ENCODE measurements at places on chromosomes 5 and 9.

GRCh38 chr5:72237879-72238278 is 82.2 kb downstream of the MRPS27 start:
- no peak for DNase-seq

GRCh38 chr9:128148509-128149000 is 698 bp upstream of the LCN2 start:
- DNase-seq, result no peak

DNA sequence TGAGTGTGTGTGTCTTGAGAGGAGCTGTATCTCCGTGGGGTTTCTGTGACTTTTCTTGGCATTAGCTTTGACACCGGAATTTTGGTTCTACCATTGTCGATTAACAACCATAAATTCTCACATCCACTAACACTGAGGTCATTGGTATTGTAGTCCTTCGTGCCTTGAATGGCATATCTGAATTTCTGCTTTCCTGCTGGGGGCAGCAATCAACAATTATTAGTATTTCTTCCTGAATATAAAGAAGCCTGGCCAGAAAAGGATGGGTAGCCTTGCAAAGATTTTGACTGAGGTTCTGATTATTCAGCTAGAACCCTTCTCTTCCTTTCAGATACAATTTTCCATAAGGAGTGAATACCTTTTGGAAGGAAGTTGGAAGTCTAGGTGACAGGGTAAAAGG is 33.5 kb upstream of the SHOC1 start:
- no peak for DNase-seq

- no peak for DNase-seq
Measured at GRCh38 chr5:173330338-173331206, 2.4 kb upstream of the STC2 start.

- DNase-seq, result no peak
Measured at GRCh38 chr9:37197158-37198038, 77.0 kb downstream of the ZCCHC7 start.
